ENCODE measurements at places on chromosomes 3 and 15. TPM values are rescaled to one million over a fixed set of nuclear protein-coding genes. Genes with fewer than 3 reads are reported as not detected.

ZPLD1 gene
- total RNA-seq = 1.2 TPM

B3GALNT1 gene
- total RNA-seq = 18.2 TPM

GHSR gene
- total RNA-seq = not detected

GP9 gene
- not detected for total RNA-seq

ERC2 gene
- total RNA-seq = 1.3 TPM

PRSS50 gene
- total RNA-seq = not detected

SLC24A5 gene
- total RNA-seq = not detected

ATP2B2 gene
- not detected for total RNA-seq

PCLAF gene
- 7.7 TPM for total RNA-seq

MRPL47 gene
- 29.3 TPM for total RNA-seq

SEMA7A gene
- total RNA-seq = 17.5 TPM

MGLL gene
- 7.8 TPM for total RNA-seq

KBTBD8 gene
- total RNA-seq = 3.7 TPM

Measured in mammary epithelial cell (primary cell).